Myocyte (in vitro differentiated cells): ENCODE measurements at places on chromosomes 12 and 14. TPM values are rescaled to one million over a fixed set of nuclear protein-coding genes. Genes with fewer than 3 reads are reported as not detected.

- no peak for DNase-seq
Observed at GRCh38 chr12:104703372-104703771, 246.6 kb downstream of the CHST11 start.

DNA sequence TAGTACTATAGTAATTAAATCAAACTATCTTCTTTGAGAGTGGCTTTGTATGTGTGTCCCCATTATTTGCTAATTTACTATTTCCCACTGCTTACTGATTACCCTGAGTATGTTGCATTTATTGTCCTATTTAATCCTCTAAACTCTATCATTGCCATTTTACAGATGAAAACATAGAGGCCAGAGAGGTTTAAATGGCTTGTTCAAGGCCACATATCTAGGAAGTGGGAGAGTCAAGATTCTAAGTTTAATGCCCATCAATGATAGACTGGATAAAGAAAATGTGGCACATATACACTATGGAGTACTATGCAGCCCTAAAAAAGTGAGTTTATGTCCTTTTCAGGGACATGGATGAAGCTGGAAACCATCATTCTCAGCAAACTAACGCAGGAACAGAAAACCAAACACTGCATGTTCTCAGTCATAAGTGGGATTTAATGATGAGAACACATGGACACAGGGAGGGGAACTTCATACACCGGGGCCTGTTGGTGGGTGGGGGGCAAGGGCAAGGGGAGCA is 419.7 kb downstream of the ZFP36L1 start:
- no peak for DNase-seq

- peak; percentile 63 for DNase-seq
Observed at GRCh38 chr12:15522574-15523187, 200.4 kb downstream of the PTPRO start.

DNA sequence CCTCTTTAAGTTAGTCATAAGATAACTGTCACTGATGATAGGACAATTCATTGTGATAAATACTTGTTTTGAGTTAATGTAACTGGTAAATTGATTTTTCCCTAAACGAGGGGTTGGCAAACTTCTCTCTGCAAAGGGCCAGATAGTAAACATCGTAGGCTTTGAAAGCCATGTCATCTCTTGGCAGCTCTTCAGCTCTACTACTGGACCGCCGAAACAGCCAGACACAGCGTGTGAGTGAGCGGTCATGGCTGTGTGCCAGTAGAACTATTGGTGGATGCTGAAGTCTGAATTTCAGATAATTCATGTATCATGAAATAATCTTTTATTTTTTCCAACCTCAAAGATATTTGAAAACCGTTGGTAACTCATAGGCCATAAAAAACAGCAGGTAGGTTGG is 9.9 kb downstream of the PIWIL1 start:
- DNase-seq = no peak

- DNase-seq = no peak
Observed at GRCh38 chr12:24835377-24835776, 113.5 kb downstream of the BCAT1 start.

DNA sequence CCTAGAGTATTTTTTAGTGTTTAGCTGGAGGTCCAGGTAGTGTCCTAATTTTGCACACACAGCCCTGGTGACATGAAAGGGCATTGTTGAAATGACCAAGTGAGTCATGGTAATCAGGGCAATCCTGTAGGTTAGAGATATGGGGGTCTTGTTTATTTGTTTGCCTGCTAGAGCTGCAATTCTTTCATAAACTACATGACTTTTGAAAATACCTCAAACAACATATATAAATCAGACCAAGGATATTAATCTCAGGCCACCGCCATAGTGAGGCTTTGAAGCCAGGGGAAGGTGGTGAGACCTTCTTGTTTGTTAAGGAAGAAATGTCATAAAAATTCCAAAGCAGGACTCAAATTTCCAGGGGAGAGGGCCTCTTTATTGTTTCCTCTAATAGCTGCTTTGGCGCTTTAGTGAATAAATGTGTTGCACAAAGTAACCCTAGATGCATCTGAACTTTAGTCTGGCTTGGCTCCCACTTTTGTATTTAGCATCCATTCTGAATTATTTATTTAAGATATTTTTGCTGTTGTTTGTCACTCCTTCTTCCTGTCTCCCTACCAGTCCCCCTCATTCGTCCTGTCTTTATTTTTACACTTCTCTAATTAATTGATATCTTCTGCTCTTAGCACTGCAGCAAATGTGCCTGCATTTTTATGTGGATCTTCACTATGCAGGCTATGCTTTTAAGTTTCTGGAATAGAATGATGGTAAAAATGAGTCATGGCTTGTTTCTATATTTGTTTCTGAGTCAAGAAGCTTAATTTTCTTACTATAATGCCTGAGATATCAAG is 430.3 kb downstream of the RAD51B start:
- DNase-seq = peak; percentile 60

- no peak for DNase-seq
Observed at GRCh38 chr12:77575376-77575919, 255.2 kb upstream of the NAV3 start.

- DNase-seq = no peak
Observed at GRCh38 chr12:131385313-131386166, 325.4 kb upstream of the SFSWAP start.

DNA sequence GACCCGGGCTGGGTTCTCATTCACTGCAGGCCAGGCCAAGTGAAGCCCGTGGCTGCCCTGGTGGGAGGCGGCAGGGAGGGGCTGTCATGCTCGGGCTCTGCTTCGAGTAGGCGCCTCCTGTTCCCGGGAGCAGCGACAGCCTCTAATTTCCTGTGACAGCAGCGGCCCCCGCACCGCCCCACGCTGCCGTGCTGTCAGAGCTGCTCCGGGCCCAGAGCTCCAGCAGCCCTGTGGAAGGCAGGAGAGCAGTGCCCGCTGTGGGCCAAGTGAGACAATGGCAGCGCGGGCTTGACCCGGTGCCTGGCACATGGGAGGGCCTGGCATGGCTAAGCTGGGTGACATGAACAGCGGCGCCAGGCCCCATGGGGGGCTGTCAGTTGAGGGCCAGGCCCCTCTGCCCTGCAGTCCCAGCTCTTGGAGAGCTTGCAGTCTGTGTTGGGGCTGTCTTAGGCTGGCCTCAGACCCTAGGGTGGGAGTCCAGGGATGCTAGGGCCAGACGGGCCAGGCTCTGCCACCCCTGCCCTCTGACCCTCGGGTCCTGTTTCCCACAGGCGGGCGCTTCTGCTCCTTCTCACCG is 5.1 kb downstream of the TRMT61A start:
- DNase-seq = no peak

DNA sequence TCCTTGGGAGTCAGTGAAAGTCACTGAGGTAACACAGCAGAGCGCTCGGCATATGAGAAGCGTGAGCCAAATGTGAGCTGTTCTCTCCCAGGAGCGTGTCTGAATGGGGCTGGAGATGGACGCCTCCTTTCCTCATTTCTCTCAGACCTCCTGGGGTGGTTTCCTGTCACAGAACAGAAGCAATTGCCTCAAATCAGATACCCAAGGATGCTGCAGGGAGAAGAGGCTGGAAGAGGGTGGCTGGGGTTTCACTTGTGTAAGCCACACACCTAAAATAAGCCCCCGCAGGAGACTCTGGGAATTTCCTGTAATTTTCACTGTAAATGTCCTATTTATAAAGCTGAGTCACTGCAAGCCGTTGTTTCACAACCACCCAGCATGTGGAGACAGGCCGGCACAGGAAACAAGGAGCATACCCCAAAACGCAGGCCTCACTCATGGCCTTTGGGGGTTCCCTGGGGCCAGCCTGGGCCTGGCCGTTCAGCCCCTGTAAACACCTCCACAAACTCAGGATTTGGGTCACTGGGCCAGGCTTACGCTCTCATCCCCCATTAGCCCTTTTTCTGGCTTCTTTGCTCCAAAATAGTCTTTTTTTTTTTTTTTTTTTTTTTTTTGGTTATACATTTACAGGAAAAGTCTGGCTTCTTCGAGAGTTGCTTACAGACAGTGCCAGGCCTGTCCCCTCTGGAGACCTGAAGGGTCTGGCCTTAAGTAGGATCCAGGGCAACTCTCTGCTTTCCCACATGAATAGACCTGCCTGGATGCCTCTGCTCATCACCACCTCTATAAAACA is 55.3 kb downstream of the VCPKMT start:
- DNase-seq = peak; percentile 78

GRCh38 chr14:95524706-95525512 is 8.5 kb upstream of the SYNE3 start:
- no peak for DNase-seq

GRCh38 chr12:88519802-88520435 is 60.4 kb downstream of the KITLG start:
- no peak for DNase-seq

DNA sequence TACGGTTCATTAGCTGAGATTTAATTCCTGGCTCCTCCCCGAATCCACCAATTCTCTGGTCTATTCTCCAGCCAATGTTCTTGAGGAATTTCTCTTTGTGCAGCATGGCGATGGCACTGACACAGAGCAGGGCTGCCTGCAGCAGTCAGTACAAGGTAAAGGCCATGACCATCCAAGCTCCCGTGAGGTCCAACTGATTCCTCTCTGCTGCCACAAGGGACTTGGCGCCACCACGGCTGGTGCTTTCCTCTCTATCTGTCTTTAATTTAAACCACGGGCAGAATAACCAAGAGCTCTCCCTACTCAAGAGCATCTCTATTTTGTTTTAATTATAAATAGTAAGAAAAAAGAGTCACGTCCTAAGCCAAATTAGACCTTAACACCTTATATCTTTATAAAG is 12.1 kb downstream of the TMEM116 start:
- DNase-seq = no peak

- DNase-seq = no peak
Observed at GRCh38 chr14:103867523-103867953, 20.2 kb upstream of the PPP1R13B start.

DNA sequence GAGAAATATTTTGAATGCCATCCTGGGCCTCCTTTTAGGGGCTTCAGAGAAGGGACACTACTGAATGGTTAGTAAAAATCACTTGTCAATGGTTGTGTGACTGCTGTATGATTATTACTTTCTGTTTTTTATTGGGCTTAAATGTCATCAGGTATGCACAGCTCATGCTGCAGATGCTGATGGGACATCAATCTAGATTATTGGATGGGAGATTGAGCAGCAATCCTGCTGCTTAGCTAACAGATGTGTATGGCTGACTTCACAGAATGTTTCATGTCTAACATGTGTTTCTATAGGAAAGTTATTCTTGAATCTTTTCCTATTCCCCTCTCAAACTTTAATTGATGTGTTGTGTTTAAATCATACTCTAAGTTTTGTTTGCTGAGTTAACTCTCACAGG is 166.8 kb downstream of the RMST start:
- no peak for DNase-seq

DNA sequence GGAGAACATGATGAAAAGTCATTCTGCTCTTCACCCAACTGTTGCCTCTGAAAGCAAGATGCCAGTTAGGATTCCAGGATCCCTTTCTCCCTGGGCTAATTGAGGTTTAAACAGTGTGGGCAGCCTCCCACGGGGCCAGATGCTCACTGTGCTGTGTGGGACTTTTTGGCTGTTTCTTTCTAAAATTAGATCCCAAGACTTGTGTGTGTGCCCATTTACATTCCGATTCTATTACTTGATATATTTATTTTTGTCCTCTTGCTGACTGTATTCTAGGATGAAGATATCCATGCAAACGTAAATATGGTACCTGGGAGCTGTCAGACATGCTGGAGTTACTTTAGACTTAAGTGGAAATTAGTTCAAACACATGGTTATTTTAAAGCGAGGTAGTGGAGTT is 6.2 kb downstream of the IFT43 start:
- peak; percentile 92 for DNase-seq

DNA sequence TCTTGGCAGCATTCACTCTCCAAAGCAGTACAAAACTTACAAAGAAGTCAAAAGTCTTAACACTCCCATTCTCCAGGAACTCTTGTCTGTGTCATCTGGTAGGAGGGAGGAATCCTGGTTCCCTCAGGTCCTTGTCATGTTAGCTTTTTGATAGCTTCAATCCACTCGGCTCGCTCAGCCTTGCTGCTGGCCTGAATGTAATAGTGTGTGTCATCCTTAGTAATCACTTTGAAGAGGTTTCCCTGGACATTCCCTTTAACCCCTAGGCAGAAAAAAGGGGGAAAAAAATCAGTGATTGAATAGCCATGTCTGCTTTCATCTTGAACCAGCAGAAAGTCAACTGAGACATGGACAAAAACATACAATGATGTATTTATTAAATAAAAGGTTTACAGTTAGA is 24.8 kb downstream of the PLEK2 start:
- DNase-seq = no peak

DNA sequence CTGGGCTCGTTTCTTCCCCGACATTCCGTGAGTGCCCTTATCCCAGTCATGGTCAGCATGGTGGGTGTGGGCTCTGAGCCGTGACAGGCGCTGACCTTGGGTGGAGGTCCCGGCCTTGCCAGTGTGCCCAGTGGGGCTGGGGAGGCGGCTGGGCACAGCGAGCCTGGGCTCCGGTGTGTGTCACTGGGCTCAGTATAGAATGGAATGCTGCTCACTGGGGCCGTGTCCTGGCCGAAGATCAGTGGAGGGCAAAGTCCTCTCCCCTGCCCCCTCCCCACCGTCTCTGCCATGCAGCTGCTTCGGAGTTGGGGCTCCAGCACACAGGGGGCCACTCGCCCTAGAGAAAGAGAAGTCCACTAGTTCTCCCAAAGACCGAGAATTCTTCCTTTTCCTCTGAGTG is 164.4 kb downstream of the TSPAN9 start:
- DNase-seq = peak; percentile 91

- no peak for DNase-seq
Observed at GRCh38 chr12:31876568-31877424, 82.4 kb upstream of the RESF1 start.

DNA sequence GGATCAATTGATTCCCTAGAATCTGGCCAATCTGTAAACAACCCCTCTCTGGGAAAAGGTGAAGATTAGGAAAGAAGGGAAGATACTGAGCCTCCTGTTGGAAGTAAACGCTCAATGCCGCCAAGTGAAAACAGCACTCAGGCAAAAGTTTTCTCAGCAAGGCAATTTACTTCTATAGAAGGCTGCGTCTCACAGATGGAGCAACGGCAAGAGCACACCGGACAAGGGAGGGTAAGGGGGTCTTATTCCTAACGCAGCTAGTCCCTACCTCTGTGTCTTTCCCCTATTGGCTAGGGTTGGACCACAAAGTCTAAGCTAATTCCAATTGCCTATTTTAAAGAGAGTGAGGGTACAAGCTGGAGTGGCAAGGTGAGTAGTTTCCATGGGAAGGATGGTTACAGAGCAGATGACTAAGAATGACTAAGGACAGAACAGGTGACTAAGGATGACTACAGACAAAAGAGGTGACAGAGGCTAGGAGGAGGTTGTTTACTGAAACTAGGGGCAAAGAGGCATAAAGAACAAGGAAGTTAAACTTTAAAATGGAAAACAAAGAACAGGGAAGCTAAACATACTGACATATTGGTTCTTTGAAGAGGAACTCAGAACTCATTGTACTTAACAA is 5.6 kb upstream of the TTC9 start:
- no peak for DNase-seq

- DNase-seq = peak; percentile 85
Observed at GRCh38 chr14:54691525-54692283, 124.8 kb downstream of the SAMD4A start.

GRCh38 chr14:33484264-33484663 is 466.6 kb downstream of the EGLN3 start:
- no peak for DNase-seq

Gene TEX22
- total RNA-seq = 0.10 and 0.32 TPM in 2 replicates

Gene TUNAR
- total RNA-seq = not detected in 2 replicates

Gene LRFN5
- not detected in 2 replicates for total RNA-seq

Gene OR4E2
- total RNA-seq = not detected in 2 replicates

Gene RNFT2
- 1.0 and 2.4 TPM in 2 replicates for total RNA-seq

Gene DPY19L2
- 2.8 and 3.3 TPM in 2 replicates for total RNA-seq

Gene SMOC1
- 0.21 and 1.4 TPM in 2 replicates for total RNA-seq

Gene SLC25A47
- total RNA-seq = not detected in 2 replicates

Gene BDKRB2
- 0.19 and 0.26 TPM in 2 replicates for total RNA-seq

Gene FGF6
- total RNA-seq = not detected in 2 replicates
